ENCODE measurements at places on chromosomes 7 and 10. TPM values are rescaled to one million over a fixed set of nuclear protein-coding genes. Genes with fewer than 3 reads are reported as not detected.

DNA sequence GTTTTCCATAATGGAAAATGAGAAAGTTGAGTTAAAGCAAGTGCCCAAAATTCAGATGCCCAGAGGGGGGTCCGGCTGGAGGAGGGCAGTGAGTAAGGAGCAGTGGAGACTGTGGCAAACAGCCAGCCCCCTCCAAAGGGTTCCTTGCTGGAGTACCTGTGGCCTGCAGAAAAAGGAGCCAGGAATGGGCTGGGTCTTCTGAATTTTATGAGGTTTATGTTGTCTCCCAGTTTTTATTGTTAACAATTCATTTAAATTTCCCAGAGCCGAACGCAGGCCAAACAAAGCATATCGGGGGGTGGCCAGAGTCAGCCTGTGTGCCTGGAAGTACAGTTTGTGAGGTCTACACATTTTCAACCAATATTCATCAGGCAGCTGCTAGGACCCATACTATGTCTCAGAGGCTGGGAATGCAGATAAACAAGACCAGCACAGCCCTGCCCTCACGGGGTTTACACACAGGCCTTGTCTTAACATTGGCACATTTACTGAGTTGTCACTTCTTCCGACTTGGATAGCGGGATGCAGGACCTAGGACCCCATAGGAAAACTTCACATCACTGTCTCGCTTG, 12.9 kb upstream of the CSGALNACT2 start:
- peak; percentile 13 for DNase-seq
- no peak overlapping the region for H3K4me3 ChIP-seq
- H3K4me1 ChIP-seq = peaks cover 5% of the 10 kb centered on the region
- no peak overlapping the region for H3K27ac ChIP-seq

DNA sequence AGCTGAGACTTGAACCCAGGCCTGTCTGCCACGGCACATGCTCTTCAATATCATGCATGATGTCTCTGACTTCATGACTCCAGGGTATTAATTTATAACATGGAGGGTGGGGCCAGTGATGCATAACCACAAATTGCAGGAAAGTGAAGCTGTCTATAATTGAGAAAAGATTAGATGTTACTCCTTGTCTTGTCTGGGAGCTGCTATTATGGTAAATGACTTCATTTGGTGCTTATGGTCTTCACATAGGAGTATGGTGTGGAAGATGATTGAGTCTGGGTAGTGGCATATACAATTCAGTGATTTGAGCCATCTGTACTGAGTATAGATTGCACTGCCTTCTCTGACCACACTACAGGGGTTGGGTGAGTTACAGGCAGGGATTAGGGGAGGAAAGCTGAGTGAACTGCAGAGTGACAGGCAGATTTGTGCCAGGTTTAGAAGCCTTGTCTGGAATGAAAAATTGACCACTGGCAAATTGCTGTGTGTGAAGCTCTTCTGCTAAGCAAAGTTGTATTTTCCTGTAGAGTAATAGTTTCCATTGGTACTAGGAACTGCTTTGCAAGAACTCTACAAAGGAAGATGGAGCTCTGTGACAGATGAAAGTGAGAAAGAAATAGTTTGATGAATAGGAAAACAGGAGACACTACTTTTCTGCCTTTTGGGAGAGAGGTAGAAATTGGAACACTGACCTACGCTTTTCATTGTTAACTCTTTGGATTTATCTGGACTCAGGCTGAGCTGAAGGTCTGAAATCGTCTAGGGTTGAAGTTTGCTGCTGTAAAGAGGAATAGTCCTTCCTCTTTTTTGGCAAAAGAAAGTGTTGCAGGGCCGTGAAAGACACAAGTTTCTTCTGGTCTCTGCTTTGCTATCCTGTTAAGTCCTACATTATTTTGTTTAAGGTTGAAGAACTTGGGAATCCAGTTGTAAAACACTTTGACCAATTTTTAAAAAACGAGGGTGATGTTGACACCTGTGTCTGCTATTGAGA, 2.7 kb downstream of the SND1 start:
- H3K36me3 ChIP-seq = peaks cover 5% of the 10 kb centered on the region
- H3K4me1 ChIP-seq = peaks cover 42% of the 10 kb centered on the region
- DNase-seq = no peak
- no peak overlapping the region for H3K27ac ChIP-seq
- H3K4me3 ChIP-seq = no peak overlapping the region
- H3K27me3 ChIP-seq = no peaks in the 10 kb centered on the region

DNA sequence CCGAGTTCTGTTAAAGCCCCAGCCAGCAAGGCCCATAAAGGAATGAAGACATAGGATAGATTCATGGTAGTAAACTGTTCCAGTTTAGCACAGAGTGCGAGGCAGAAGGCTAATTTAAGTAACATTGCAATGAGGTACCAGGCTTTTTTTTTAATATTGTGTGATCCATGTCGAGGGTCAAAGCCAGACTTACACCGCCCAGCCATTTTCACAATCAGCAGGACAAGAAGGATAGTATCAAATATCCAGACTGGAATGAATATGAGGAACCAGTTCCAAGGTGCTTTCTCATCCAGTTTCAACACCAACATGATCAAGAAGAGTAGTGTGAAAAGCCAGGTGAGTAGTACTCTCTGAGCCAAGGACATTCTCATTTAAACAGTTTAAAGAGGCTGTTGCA, 4.2 kb downstream of the TMEM60 start:
- peaks cover 16% of the 10 kb centered on the region for H3K4me1 ChIP-seq
- peaks cover 11% of the 10 kb centered on the region for H3K36me3 ChIP-seq
- no peaks in the 10 kb centered on the region for H3K27me3 ChIP-seq

- H3K4me1 ChIP-seq = peaks cover 17% of the 10 kb centered on the region
- no peak for DNase-seq
- H3K27me3 ChIP-seq = no peaks in the 10 kb centered on the region
- H3K4me3 ChIP-seq = no peak overlapping the region
- H3K36me3 ChIP-seq = peaks cover 7% of the 10 kb centered on the region
- H3K27ac ChIP-seq = peak overlapping the region; percentile 31
Observed at GRCh38 chr7:80225361-80225760, 90.7 kb downstream of the GNAI1 start.

GRCh38 chr7:27899601-27900000, 159.6 kb downstream of the TAX1BP1 start:
- peaks cover 2% of the 10 kb centered on the region for H3K4me1 ChIP-seq
- no peaks in the 10 kb centered on the region for H3K36me3 ChIP-seq
- no peak overlapping the region for H3K4me3 ChIP-seq
- DNase-seq = no peak
- no peak overlapping the region for H3K27ac ChIP-seq
- H3K27me3 ChIP-seq = no peaks in the 10 kb centered on the region

GRCh38 chr7:77989981-77990566, 191.5 kb downstream of the PHTF2 start:
- no peak overlapping the region for H3K27ac ChIP-seq
- DNase-seq = no peak
- no peak overlapping the region for H3K4me3 ChIP-seq
- H3K36me3 ChIP-seq = no peaks in the 10 kb centered on the region
- H3K27me3 ChIP-seq = no peaks in the 10 kb centered on the region
- H3K4me1 ChIP-seq = no peaks in the 10 kb centered on the region

GRCh38 chr10:14669576-14669975, 105.1 kb downstream of the FAM107B start:
- peaks cover 11% of the 10 kb centered on the region for H3K4me1 ChIP-seq
- H3K27ac ChIP-seq = no peak overlapping the region
- no peak overlapping the region for H3K4me3 ChIP-seq
- DNase-seq = no peak

- H3K27me3 ChIP-seq = no peaks in the 10 kb centered on the region
- no peak overlapping the region for H3K4me3 ChIP-seq
- H3K27ac ChIP-seq = no peak overlapping the region
- H3K4me1 ChIP-seq = no peaks in the 10 kb centered on the region
- DNase-seq = no peak
- no peaks in the 10 kb centered on the region for H3K36me3 ChIP-seq
Observed at GRCh38 chr10:45514291-45515270, 140.6 kb downstream of the ALOX5 start.

The ZNF746 gene
- 27.9 TPM for total RNA-seq

The TMEM270 gene
- total RNA-seq = not detected

The EVX1 gene
- 1.4 TPM for total RNA-seq
